NCI-H1105 treated with DMSO at 0.1 percent for 48 hours (cell line): ENCODE measurements at places on chromosomes 12 and 14.

GRCh38 chr12:53174881-53175491, 5.5 kb upstream of the ZNF740 start:
- DNase-seq, result no peak

GRCh38 chr12:71767183-71767582, 12.5 kb downstream of the RAB21 start:
- DNase-seq, result no peak

DNA sequence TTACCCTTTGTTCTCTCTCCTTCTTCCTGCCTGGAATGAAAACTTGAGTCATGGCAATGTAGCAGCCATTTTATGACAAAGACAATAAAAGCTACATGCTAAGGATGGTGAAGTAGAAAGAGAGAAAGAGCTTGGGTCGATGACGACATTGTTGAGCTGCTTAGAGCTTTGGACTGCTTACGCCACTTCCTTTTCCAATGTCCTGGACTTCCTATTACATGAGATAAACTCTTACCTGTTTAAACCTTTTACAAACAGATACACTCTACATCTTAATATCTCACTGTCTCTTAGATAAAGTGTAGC, 70.1 kb downstream of the PEBP1 start:
- no peak for DNase-seq

DNA sequence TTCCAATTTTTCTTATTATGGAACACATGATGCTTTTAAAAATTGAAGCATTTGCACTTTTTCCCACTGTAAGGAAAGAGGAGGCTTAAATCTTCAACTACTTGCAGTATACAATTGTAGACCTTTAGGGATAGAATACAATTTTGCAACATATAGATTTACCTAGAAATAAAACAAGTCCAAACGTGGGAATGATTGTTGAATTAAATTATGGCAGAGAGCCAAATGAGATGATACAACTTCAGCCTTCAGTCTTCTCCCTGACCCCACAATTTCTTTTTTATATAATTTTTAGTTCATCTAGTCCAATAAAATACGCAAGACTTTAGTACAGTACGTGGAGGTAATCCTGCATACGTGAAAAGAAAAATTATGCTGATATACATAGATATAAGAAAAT, 666.5 kb downstream of the SLC16A7 start:
- DNase-seq, result peak; percentile 30

DNA sequence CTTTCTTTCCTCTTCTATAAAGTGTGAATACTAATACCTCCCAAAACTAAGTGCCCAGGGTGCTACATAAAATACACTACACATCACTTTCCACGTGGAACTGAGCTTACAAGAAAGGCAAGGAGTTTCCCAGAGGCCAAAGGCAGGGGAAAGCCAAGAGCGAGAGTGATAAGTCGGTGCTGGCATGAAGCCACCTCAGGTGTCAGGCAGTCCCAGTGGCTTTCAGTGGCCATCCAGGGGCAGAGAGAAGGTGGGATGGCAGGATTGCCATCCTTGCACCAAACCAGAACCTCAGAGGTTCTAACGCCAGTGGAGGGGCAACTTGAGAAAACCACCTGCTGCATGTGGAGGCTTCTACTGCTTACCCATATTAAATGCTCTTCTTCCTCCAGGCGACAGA, 79.7 kb upstream of the DIO3 start:
- no peak for DNase-seq

DNA sequence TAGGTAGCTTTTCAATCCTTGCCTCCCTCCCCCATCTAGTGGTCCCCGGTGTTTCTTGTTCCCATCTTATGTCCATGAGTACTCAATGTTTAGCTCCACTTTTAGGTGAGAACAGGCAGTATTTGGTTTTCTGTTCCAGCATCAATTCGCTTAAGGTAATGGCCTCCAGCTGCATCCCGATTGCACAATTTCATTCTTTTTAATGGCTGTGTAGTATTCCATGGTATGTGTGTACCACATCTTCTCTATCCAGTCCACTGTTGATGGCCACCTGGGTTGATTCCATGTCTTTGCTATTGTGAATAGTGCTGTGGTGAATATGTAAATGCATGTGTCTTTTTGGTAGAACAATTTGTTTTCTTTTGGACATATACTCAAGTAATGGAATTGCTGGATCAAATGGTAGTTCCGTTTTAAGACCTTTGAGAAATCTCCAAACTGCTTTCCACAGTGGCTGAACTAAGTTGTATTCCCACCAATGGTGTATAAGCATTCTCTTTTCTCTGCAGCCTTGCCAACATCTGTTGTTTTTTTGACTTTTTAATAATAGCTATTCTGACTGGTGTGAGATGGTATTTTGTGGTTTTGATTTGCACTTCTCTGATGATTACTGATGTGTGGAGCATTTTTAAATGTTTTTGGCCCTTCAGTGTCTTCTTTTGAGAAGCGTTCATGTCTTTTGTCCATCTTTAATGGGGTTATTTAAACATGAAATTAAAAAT, 34.2 kb upstream of the ASPG start:
- no peak for DNase-seq

GRCh38 chr12:12779529-12779928, 5.9 kb upstream of the APOLD1 start:
- peak; percentile 98 for DNase-seq

DNA sequence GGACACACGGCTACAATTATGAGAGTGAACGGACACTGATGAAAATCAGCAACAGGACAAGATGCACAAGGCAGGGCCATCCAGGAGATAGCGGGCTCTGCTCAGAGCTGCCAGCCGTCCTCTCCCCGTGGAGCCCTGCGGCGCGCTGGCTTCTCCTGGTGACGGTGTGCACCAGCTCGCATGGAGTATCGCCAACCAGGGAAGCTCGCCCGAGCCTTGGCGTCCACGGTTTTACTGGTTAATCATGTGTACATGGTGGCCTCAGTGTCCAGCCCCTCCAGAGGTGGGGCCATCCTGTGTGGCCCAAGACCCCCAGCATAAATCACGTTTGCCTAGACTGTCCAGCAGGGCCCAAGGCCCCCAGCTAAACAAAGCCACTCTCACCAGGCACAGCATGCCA, 31.2 kb upstream of the DYNC1H1 start:
- no peak for DNase-seq

- DNase-seq, result no peak
Observed at GRCh38 chr12:9881246-9881645, at the start of gene KLRF2. KLRF2 (plus strand) TSS chr12:9881489; CDS start chr12:9881596, 107 bp downstream.

DNA sequence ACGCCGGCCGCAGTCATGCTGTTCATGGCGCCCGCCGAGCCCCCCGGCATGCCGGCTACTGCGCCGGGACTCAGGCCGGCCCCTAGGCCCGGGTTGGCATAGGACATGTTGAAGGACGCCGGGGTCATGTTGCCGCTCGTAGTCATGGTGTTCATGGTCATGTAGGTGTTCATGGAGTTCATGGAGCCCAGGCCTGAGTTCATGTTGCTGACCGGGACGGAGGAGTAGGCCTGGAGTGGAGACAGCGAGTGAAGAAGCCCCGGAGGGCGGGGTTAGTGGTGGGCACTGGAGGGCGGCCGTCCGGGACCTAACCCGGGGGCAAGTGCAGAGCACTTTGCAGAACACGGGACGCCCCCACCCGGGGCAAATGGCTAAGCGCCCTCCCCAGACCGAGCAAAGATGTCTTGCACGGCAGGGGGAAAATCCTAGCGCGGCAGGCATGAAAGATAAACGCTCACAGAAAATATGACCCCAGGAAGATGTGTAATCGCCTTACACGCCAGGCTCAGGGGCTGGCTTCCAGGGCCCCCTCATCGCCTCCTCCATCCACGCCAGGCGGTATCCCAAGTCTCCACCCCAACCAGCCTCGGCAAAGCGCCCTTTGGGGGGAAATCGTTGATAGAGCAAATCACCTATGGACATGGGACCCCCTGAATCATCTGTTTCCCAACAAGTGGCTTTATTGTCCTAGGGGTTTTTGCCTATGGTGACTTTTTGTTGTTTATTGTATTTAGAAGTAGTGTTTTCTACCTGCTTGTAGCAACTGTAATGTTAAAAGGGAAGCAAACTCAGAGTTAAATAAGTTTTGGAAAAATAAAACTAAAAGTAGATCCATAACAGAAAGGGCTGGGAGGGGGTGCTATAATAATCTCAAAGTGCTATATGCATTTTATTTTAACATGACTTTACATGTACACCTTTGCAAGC, 2.3 kb downstream of the FOXA1 start:
- peak; percentile 48 for DNase-seq

DNA sequence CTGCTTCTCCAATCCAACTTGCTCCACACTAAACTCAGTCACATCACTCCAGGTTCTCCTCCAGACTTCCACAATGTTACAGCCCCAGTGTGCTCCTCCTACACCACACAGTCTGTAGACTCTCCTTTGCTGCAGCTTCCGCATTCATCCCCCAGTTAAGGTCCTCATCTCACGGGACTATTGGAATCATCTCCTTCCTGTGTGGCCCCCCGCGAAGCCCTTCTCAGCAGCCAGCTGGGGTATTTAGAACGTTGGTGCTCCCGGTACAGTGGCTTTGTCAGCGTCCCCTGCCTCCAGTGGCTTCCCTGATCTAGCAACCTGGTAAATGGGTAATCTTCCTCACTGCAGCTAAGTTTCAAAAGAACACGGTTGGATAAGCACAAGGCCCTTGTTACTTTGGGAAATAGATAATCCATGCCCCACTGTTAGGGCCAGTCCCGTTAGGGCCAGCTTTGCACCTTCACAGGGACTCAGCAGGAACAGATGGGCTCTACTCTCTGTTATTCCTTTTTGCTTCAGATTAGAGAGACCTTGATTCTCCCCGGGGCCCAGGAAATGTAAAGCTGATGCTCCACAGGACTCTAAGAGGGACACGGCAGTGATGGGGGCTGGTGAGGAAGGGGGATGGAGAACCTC, 823 bp upstream of the TSPAN11 start:
- DNase-seq, result no peak

GRCh38 chr12:83574142-83574541, 887.4 kb downstream of the TMTC2 start:
- DNase-seq, result no peak
